ENCODE measurements at places on chromosomes 2 and 18. TPM values are rescaled to one million over a fixed set of nuclear protein-coding genes. Genes with fewer than 3 reads are reported as not detected.

DNA sequence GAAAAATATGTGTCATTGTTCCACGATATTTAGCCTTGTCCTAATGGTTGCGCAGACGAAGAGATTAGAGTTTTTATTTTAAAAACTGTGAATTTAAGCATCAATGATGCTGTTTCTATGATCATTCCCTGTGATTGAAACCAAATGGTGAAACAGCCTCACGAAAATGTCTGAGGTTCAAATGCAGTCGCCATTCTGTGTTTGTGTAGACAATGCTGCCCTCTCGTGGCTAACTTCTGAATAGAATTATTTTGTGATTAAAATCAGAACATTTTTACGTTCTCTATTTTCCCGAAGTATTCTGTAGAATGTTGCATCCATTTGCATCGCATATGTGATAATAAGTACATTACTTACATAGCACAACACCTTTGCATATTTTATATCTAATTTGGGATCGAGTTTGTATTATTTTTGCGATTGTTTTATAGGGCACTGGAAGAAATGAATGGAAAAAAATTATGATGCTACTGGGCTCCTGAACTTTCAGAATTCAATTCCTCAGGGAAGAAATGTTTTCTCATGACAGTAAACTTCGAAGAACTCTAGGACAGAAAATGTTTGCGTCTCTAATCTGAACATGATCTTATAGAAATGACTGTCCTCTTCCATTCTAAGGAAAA is 54.8 kb upstream of the CREB1 start:
- H3K27ac ChIP-seq: no peak overlapping the region
- no peaks in the 10 kb centered on the region for H3K27me3 ChIP-seq
- peak; percentile 20 for DNase-seq
- no peaks in the 10 kb centered on the region for H3K36me3 ChIP-seq

DNA sequence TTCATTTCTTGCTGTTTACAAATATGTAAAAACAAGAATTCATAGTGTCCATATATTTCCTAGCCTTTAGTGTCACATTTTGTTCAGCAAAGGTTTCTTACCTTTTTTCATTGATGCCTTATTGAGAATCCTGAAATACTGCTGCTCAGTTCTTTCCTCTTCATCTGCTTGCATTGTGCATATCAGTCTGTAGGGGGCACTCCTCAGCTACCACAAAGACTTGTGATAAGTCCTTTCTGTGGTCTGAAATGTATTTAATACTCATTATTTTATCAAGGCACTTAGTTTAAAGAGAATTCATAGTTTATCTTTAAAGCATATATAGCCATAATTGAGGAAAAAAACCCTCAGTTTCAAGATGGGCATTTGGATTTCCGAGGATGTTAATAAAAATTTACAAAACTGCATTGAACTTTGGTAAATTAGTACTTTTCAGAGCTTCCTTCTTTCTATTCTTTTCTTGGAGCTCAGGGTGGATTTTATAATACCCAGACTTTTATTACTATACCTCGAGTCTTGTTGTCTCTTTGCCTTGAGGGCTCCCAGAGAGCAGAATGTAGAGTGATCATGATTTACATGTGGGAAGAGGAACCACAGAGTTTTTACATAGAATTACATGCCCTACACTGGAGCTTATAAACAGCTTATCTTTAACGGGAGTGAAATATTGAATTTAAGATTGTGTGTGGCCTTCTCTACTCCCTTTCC is 570.1 kb downstream of the PLCL1 start:
- H3K4me1 ChIP-seq: peaks cover 6% of the 10 kb centered on the region
- no peak overlapping the region for H3K4me3 ChIP-seq
- H3K36me3 ChIP-seq: no peaks in the 10 kb centered on the region
- H3K27me3 ChIP-seq: peaks cover 15% of the 10 kb centered on the region

- H3K4me1 ChIP-seq: no peaks in the 10 kb centered on the region
- no peaks in the 10 kb centered on the region for H3K36me3 ChIP-seq
- H3K4me3 ChIP-seq: no peak overlapping the region
- DNase-seq: no peak
- H3K27me3 ChIP-seq: no peaks in the 10 kb centered on the region
Measured at GRCh38 chr2:180842461-180842860, 137.9 kb upstream of the UBE2E3 start.

GRCh38 chr2:19138264-19138825 is 220.1 kb downstream of the OSR1 start:
- H3K4me3 ChIP-seq: no peak overlapping the region
- H3K27ac ChIP-seq: no peak overlapping the region
- no peaks in the 10 kb centered on the region for H3K4me1 ChIP-seq
- DNase-seq: no peak
- no peaks in the 10 kb centered on the region for H3K27me3 ChIP-seq
- no peaks in the 10 kb centered on the region for H3K36me3 ChIP-seq

The RGPD8 gene
- 3.6 TPM for polyA plus RNA-seq

The SH2D6 gene
- not detected for polyA plus RNA-seq

DNA sequence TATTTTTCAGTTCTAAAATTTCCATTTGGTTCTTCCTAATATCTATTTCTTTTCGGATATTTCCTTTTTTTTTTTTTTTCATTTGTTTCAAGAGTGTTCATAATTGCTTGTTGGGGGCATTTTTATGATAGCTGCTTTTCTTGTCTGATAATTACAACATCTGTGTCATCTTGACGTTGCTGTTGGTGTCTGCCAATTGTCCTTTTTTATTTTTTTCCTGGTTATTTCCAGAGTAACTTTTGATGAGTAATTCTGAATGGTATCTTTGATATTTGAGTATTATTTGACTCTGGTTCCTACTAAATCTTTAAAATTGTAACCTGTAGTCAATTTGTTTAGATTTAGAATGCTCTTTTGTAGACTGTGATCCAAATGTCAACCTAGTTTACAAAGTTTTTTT is 51.3 kb upstream of the CHRNA1 start:
- no peak for DNase-seq
- H3K27me3 ChIP-seq: no peaks in the 10 kb centered on the region
- no peak overlapping the region for H3K4me3 ChIP-seq
- H3K27ac ChIP-seq: no peak overlapping the region
- no peaks in the 10 kb centered on the region for H3K4me1 ChIP-seq

The AP1S3 gene
- 0.88 TPM for polyA plus RNA-seq

GRCh38 chr2:128280901-128281321 is 37.8 kb downstream of the HS6ST1 start:
- DNase-seq: no peak
- no peak overlapping the region for H3K27ac ChIP-seq
- H3K4me1 ChIP-seq: no peaks in the 10 kb centered on the region

DNA sequence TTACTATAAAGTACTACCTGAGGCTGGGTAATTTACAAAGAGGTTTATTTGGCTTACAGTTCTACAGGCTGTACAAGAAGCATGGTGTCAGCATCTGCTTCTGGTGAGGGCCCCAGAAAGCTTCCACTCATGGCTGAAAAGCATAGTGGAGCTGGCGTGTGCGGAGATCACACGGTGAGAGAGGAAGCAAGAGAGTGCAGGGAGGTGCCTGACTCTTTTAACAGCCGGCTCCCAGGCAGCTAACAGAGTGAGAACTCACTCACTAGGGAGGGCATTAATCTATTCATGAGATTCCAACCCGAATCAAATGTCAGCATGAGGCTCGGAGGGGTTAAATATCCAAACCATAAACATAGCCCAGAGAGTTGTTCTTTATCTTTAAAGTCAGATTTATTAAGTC is 117.3 kb downstream of the LDLRAD4 start:
- no peak overlapping the region for H3K4me3 ChIP-seq
- no peaks in the 10 kb centered on the region for H3K4me1 ChIP-seq
- H3K27ac ChIP-seq: no peak overlapping the region
- DNase-seq: no peak

DNA sequence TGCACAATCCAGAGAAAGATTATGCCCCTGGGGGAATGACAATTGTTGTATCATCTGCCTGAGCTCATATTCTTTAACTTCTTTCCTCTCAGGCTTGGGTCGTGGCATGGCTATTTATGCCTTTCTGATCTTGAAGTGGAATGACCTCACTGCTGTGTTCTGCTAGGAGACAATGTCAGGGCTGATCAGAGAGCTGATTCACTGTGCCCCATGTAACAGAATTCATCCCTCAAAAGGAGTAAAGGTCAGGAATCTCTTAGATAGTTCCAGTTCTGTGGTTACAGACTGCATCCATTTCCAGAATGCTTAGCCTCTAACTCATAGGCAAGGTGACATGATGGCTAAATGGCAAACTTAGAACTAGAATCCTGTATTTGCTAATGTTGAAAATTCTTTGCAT is 511.7 kb upstream of the CNTNAP5 start:
- H3K4me3 ChIP-seq: no peak overlapping the region
- H3K36me3 ChIP-seq: no peaks in the 10 kb centered on the region
- no peak overlapping the region for H3K27ac ChIP-seq
- H3K27me3 ChIP-seq: no peaks in the 10 kb centered on the region
- H3K4me1 ChIP-seq: no peaks in the 10 kb centered on the region
